ENCODE measurements at places on chromosomes 5 and 9. TPM values are rescaled to one million over a fixed set of nuclear protein-coding genes. Genes with fewer than 3 reads are reported as not detected.

The SLC35D2 gene
- total RNA-seq: 14.2 TPM

The GLRA1 gene
- total RNA-seq: not detected

The SH3PXD2B gene
- total RNA-seq: 48.9 TPM

The GABRA1 gene
- total RNA-seq: not detected

The ESM1 gene
- total RNA-seq: not detected

The NANS gene
- total RNA-seq: 53.2 TPM

GRCh38 chr9:124928116-124928515 is 12.8 kb downstream of the GOLGA1 start:
- no peak overlapping the region for H3K4me3 ChIP-seq
- no peaks in the 10 kb centered on the region for H3K4me1 ChIP-seq
- no peak for DNase-seq
- H3K36me3 ChIP-seq: peaks cover 20% of the 10 kb centered on the region

- no peaks in the 10 kb centered on the region for H3K36me3 ChIP-seq
- peaks cover 35% of the 10 kb centered on the region for H3K4me1 ChIP-seq
- no peak for DNase-seq
- no peak overlapping the region for H3K4me3 ChIP-seq
- H3K27me3 ChIP-seq: no peaks in the 10 kb centered on the region
- H3K27ac ChIP-seq: peak overlapping the region; percentile 46
Observed at GRCh38 chr9:114856215-114856941, 50.5 kb upstream of the TNFSF15 start.

DNA sequence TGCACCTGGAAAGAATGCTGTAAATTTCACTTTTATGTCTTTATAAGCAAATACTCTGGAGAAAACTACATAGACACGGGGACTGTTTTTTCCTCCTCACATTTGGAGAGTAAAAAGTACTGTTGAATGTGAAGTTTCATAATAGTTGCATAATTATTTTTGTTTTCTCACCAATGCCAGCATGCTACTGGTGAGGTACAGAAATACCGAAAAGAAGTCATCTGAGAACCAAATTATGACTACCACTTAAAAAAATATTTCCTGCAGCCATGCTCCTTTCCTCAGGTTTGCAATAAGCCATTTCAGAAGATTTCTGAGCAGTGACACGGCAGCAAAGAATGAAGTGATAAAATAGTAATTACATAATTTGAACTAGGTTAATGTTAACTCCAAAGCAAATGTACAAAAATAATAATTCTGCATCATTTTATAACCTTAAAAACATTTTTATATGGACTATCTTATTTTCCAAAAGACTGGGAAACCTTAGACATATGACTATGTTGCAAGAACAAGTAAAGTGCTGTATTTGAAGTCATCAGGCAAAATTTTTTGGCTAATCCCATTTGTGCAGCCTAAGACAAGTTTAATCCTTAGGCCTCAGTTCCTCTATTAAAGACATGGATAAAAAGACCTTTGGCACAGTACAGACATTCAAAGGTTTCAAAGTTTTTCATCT is 144.7 kb downstream of the PCSK1 start:
- peaks cover 14% of the 10 kb centered on the region for H3K4me1 ChIP-seq
- no peak for DNase-seq
- H3K27me3 ChIP-seq: no peaks in the 10 kb centered on the region
- no peaks in the 10 kb centered on the region for H3K36me3 ChIP-seq
- H3K4me3 ChIP-seq: no peak overlapping the region

- peaks cover 5% of the 10 kb centered on the region for H3K36me3 ChIP-seq
- H3K4me3 ChIP-seq: no peak overlapping the region
- H3K27ac ChIP-seq: no peak overlapping the region
- H3K4me1 ChIP-seq: no peaks in the 10 kb centered on the region
- no peak for DNase-seq
- H3K27me3 ChIP-seq: no peaks in the 10 kb centered on the region
Observed at GRCh38 chr5:116265471-116265870, 180.6 kb downstream of the COMMD10 start.

DNA sequence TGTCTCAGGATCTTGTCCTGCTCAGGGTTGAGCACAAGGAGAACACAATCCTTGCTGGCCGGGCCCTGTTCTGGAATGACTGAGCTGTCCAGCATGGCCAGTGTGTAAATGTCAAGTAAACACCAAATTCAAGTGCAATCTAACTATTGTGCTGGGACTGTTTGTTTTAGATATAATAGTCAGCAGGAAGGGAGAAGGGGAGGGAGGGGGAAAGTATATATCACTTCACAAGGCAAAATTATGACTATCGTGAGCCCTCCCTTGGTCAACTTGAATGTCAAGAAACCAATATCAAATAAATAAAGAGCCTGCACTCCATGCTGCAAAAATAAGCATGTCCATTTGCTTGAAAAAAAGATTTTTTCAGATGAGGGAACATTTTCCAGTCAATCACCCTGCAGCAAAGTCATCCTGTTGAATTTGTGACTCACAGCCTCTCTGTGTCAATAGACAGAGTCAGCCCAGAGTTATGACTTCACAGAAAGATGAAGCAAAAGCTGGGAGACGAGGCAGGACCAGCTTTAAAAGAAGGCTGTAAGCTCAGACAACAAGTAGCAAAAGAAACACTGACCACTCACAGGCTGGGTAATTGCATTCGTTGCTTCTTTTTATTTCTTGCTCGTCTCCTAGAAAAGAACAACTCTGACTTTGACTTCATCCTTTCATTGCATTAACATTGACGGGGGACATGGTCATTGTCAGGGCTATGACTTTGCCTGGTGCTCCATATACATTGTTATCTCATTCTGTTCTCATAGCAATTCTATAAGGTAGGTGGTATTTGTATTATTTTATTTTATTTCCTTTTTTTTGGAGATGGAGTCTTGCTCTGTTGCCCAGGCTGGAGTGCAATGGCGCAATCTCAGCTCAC is 15.3 kb upstream of the KLF4 start:
- H3K27ac ChIP-seq: peak overlapping the region; percentile 97
- DNase-seq: no peak
- no peak overlapping the region for H3K4me3 ChIP-seq
- H3K36me3 ChIP-seq: no peaks in the 10 kb centered on the region
- no peaks in the 10 kb centered on the region for H3K27me3 ChIP-seq

DNA sequence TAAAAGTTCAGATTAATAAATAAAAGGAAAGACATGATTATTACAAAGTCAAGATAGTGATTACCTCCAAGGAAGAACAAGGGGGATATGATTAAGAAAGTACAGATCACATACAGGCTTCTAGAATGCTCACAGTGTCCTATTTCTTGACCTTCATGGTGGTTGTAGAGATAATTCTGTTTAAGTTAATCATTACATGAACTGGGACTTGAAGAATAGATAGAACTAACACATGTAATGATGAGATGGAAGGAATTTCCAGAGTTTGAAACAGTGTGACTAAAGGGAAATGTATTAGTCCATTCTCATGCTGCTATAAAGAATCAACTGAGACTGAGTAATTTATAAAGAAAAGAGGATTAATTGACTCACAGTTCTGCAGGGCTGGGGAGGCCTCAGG is 72.7 kb downstream of the LURAP1L start:
- no peak overlapping the region for H3K4me3 ChIP-seq
- peaks cover 39% of the 10 kb centered on the region for H3K4me1 ChIP-seq
- H3K27ac ChIP-seq: peak overlapping the region; percentile 13
- H3K36me3 ChIP-seq: no peaks in the 10 kb centered on the region

GRCh38 chr5:119795768-119796167 is 166.4 kb downstream of the FAM170A start:
- DNase-seq: no peak
- no peaks in the 10 kb centered on the region for H3K4me1 ChIP-seq
- no peaks in the 10 kb centered on the region for H3K27me3 ChIP-seq
- no peak overlapping the region for H3K4me3 ChIP-seq
- H3K27ac ChIP-seq: no peak overlapping the region

DNA sequence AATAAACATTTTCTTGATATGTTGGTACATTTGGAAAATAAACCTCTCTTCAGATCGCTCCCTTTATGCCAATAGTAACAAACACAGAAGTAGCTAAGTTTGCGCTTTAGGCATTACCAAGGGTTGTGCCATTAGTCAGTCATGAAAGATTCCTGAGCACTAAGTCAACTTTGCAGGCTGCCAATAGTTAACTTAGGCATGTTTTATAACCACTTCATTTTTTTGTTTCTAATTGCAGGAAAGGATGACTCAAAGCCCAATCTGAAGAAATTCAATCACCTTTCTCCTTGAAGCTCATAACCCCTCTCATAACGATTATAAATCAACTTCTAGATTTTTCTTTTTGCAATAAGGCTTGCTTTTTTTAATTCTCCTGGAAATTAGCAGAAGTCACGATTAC is 517.0 kb downstream of the AGTPBP1 start:
- H3K27me3 ChIP-seq: no peaks in the 10 kb centered on the region
- no peak overlapping the region for H3K4me3 ChIP-seq
- no peak for DNase-seq
- peaks cover 40% of the 10 kb centered on the region for H3K4me1 ChIP-seq
- H3K27ac ChIP-seq: peak overlapping the region; percentile 46

GRCh38 chr9:110199643-110200042 is 8.3 kb downstream of the C9orf152 start:
- no peaks in the 10 kb centered on the region for H3K36me3 ChIP-seq
- H3K27ac ChIP-seq: no peak overlapping the region
- no peaks in the 10 kb centered on the region for H3K4me1 ChIP-seq
- H3K27me3 ChIP-seq: no peaks in the 10 kb centered on the region
- H3K4me3 ChIP-seq: no peak overlapping the region
- DNase-seq: no peak

GRCh38 chr5:95583992-95584391 is 29.1 kb downstream of the ARSK start:
- DNase-seq: no peak
- H3K4me3 ChIP-seq: no peak overlapping the region
- no peak overlapping the region for H3K27ac ChIP-seq
- H3K27me3 ChIP-seq: no peaks in the 10 kb centered on the region
- peaks cover 12% of the 10 kb centered on the region for H3K36me3 ChIP-seq
- H3K4me1 ChIP-seq: peaks cover 3% of the 10 kb centered on the region

GRCh38 chr9:131982671-131983239 is 96.9 kb downstream of the MED27 start:
- H3K36me3 ChIP-seq: no peaks in the 10 kb centered on the region
- no peak overlapping the region for H3K27ac ChIP-seq
- DNase-seq: no peak
- no peaks in the 10 kb centered on the region for H3K27me3 ChIP-seq
- no peak overlapping the region for H3K4me3 ChIP-seq

GRCh38 chr5:178839319-178839704 is 20.4 kb upstream of the ZNF354B start:
- H3K4me3 ChIP-seq: no peak overlapping the region
- no peak overlapping the region for H3K27ac ChIP-seq
- DNase-seq: no peak
- H3K36me3 ChIP-seq: no peaks in the 10 kb centered on the region
- H3K27me3 ChIP-seq: no peaks in the 10 kb centered on the region

DNA sequence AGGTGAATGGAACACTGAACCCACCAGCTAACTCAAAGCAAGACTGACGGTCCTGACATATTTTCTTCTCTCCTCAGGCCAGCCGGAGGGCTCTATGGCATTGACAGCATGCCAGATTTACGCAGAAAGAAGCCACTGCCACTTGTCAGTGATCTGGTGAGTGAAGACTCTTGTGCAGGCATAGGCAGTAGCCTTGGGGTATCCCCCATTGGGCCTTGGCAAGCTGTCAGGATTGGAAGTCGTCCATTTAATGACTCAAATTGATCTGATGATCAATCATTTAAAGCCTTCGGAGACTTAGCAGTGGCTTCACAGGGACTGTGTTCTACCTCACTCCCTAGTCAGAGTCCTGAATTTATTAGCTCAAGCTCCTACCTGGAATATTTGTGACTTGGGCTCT is 119.7 kb upstream of the RUSC2 start:
- peaks cover 15% of the 10 kb centered on the region for H3K4me1 ChIP-seq
- peaks cover 9% of the 10 kb centered on the region for H3K36me3 ChIP-seq
- H3K4me3 ChIP-seq: no peak overlapping the region
- no peak overlapping the region for H3K27ac ChIP-seq

DNA sequence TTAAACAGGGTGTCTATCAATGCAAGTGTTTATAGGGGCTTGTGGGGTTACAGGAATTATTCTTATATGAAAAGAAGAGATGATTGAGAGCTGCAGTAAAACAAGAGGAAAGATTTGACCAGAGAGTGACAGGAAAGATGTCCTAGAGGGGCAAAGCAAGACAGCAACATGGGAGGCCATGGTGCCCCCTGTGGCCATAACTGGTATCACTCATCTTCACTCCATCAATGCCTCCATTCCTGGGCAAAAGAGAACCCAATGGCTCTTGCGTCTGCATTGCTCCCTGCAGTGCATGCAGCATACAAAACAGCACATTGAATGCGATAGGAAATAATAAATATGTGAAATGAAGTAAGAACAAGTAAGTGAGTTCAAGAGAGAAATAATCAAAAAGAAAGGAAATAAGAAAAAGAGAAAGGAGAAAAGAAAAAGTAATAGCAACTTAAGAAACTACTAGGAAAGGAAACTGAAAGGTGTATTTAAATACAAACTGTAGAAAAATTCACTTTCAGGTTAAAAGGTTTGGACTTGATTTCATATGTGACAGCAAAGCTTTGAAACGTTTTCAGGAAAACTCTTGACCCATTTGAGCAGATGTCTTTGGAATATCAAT is 206.6 kb downstream of the SEMA5A start:
- H3K27me3 ChIP-seq: no peaks in the 10 kb centered on the region
- no peak for DNase-seq
- H3K36me3 ChIP-seq: peaks cover 13% of the 10 kb centered on the region
- H3K4me3 ChIP-seq: no peak overlapping the region

DNA sequence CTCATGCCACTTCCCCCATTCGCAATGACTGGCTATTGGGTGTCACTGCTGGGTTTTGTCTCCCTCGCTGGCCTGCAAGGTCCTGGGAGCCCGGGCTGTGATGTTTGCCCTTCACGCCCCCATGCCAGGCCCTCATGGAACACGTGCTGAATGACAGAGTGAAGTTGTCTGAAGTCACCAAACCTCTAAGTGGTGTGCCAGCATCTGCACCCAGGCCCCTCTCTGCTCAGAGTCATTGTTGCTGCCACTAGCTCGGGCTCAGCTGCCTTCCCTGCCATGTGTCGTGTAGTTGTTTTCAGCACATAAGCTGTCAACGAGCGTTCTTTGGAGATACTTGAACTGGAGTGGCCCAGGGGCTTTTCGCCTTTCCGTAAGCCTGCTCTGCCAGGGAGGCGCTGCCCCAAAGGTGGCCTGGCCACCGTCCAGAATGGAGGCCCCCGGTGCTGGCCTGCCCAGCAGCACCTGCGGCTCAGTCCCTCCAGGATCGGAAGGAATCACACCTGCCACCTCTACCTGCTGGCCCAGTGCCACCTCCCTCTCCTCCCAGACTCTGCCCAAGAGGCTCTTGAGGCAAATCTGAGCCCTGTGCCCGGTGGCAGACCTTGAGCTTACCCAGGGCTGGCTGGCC is 250.1 kb downstream of the PBX3 start:
- DNase-seq: peak; percentile 77
- H3K27me3 ChIP-seq: peaks cover 16% of the 10 kb centered on the region
- no peaks in the 10 kb centered on the region for H3K36me3 ChIP-seq
- no peaks in the 10 kb centered on the region for H3K4me1 ChIP-seq
- no peak overlapping the region for H3K4me3 ChIP-seq

DNA sequence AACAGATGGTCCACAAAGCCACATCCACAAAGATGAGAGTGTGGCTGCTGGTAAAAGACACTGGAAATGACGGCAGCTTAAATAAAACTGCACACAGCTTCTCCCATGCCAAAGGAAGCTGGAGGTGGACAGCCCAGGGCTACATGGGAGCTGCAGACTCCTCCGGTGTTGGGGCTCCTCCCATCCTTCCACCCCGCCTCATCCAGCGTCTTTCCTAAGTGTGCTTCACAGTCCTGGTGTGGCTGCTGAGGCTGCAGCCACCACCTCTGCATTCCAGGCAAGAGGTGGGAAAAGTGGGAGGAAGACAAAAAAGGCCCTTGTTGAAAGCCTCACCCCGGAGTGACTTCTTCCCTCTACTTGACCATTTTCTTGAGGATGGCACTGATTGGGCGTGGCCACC is 37.0 kb upstream of the IRX4 start:
- H3K27me3 ChIP-seq: peaks cover 18% of the 10 kb centered on the region
- no peaks in the 10 kb centered on the region for H3K36me3 ChIP-seq
- H3K4me3 ChIP-seq: no peak overlapping the region
- DNase-seq: no peak
- no peak overlapping the region for H3K27ac ChIP-seq

All from chondrocyte (in vitro differentiated cells).